AG04449 (cell line): ENCODE measurements at places on chromosomes 12 and 14.
A peak's percentile ranks its signal among the peaks of the same experiment; 100 is the strongest.

DNA sequence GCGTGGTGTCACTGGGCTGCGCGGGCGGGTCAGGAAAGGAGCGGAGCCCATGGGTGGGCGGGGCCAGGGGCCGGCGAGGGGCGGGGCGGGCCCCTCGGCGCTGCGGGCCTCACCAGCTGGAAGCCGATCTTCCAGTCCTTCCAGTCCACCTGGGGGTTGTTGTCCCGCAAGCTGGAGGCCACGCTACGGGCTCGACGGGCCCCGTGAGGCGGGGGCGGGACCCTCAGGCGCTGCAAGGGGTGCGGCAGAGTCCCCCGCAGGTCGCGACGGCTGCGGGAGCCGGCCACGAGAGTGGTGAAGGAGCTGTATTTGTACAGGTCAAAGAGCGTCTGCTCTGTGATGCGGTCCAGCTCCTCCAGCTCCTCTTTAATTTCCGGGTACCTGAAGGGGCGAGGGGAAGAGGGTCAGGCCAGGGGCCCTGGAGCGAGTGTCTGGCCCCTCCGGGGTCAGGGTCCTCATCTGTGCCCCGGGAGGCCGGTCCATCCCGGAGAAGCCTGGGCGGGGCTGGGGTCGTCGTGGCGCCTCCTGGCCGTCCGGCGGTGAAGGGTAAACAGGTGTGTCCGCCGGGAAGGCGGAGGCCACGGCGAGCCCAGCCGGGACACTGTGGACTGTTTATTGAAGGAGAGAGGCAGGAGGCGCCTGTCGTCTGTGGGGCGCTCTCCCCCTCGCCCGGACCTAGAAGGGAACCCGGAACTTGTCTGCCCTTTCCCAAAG, 11.9 kb downstream of the SCNN1A start:
- DNase-seq: no peak

DNA sequence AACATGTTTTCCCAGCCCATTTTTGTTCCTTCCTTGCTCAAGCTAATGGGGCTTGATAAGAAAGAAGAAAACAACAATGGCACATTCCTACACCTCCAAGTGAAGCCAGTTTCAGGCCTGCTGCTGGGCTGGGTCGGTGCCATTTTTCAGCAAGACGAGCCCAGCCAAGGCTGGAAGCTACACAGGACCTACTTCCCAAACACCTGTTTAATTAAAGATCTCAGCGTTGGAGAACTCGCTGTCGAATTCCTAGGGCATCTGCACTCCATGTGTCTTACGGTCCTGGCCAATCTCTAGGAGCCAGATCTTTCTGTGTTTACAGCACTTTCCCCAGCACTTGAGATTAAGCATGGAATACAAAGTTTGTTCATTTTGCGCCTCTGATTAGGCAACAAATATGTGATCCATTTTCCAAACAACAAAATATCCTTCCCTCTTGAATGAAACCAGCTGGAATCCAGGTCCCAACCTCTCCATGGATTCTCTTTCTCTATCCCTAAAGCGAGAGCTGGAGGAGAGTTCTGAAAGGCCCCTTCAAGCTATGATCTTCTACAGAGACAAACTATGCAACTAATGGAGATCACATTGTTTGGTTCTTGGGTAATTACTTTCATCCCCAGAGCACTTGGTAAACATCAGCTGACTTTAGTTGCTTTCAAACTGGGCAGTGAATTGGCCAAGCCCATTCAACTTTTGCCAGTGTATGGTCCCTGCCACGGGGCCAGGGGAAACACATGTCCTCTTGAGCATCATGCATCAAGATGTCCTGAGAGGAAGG, 34.3 kb upstream of the TC2N start:
- DNase-seq: no peak

DNA sequence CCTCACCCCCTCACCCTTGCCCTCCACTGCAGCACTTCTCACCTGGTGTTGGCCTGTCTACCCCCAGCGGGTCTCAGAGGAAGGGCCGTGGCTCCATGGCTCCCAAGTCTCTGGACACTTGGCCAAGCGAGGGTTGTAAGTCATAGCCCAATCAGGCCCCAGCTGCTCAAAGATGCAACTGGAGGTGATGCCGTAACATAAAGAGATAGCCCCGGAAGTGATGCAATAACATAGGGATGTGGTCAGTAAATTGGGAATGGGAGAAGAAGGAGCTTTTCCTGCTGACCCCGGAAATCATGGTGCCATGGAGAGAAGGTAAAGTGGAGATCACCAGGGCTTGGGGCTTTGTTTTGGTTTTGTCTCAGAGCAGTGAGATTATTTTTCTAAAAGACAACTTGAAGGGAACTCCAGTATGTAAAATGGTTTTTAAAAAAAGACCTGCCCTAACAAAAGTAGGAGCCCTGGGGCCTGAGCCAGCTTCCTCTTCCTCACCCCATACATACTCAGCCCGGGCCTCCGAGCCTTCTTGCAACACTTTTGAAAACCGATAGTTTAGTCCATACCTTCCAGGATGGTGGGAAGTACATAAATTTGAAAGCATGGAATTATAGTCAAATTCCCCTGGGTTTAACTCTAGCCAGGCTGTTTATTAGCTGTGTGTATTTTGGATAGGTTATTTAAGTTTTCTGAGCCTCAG, 212.5 kb downstream of the CRADD start:
- DNase-seq: no peak

DNA sequence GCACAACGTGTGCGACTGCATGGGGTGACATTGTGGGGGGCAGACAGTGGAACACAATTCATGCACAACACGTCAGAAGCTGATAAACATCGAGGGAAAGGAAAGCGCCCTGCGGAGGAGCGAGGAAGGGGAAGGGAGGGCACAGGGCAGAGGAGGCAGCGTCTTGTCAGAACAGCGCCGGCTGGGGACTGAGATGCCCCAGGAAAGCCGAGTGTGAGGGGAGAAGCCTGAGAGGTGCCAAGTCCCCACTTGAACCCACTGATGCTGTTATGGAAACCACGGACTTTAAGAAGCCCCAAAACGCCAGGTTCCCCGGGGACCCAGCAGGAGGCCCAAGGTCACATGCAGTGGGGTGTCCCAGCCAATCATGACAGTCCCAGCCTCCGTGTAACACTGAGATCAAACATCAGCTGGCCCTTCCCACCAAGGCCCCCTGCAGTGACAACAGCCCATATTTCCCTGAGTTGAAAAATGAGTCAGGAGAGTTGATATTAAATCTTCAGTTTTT, 70.0 kb downstream of the GALNT9 start:
- DNase-seq: no peak

- no peak for DNase-seq
Measured at GRCh38 chr12:1595690-1596347, 1.4 kb upstream of the FBXL14 start.

GRCh38 chr14:30638926-30639325, 16.8 kb downstream of the SCFD1 start:
- no peak for DNase-seq

DNA sequence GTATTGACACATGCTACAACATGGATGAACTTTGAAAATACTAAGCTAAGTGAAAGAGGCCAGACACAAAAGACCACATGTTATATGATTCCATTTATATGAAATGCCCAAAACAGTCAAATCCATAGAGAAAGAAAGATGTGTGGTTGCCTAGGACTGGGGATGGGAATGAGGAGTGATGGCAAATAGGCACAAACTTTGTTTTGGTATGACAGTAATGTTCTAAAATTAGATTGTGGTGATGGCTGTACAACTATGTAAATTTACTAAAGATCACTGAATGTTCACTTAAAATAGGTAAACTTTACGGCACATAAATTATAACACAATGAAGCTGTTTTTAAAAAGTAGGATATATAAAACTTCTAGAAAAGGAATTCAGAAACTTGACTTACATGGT, 41.7 kb downstream of the PPP1R13B start:
- no peak for DNase-seq

DNA sequence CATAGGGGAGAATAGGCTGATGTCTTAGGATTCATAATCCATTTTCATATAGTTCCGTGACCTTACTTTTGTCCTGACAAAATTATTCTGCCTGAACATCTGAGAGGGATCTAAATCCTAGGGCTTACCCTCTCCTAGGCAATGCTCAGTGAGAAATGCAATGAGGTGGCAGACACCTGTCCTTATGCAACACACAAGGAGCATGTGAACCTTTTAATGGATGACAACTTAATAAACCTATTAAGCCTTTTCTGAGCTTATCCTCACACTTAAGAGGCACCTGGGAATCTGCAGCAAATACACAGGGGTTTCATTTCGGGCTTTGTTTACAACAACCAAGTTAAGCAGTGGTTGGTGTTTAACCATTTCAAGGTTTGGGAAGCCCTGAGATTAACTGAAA, 24.6 kb downstream of the SINHCAF start:
- DNase-seq: no peak

DNA sequence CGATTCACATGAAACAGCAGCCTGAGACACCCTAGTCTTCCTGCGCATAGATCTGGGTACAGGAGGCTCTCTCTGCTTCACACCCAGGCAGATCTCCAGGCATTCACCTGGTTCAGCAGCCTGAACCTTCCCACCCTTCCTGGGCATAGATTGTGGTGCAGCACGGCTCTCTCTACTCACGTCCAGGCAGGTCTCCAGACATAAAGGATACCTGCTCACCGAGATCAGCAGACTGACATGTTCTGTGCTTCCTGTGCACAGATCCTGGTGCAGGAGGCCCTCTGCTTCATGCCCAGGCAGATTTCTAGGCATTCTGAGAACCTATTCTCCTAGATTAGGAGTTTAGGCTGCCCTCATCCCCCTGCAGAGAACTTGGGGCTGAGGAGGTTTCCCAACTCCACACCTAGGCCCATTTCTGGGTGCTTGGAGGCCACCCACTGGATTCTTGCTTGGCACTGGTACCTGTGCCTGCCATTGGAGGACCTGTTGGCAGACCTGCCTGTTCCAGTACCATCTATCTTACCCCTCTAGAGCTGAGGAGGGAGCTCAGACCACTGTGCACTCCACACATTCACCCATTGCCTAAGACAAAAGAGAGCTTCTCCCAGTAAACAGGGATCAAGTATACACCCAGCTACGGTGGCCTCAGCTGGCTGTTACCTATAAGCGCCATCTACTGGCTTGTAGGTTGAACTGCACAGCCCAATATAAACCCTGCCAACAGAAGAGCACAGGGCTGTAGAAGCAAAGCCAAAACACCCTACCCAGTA, 28.0 kb upstream of the GARIN6 start:
- DNase-seq: no peak

GRCh38 chr12:67269633-67270573, 745 bp downstream of the CAND1 start:
- DNase-seq: no peak

DNA sequence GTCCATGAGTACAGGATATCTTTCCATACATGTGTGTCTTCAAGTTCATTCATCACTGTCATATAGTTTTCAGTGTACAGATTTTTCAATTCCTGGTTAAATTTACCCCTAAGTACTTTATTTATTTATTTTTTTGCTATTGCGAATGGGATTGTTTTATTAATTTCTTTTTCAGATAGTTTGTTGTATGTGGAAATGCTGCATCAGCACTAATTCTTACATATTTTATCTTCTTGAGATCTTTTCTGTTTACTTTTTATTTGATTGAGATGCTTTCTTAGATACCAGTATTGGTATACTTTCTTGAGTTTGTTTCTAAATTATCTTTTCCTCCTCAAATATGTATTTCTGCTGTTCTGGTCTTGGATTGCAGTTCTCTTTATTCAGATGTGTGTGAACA, 148.9 kb downstream of the RGS6 start:
- no peak for DNase-seq

- no peak for DNase-seq
Measured at GRCh38 chr12:6106218-6106617, 18.3 kb downstream of the VWF start.

DNA sequence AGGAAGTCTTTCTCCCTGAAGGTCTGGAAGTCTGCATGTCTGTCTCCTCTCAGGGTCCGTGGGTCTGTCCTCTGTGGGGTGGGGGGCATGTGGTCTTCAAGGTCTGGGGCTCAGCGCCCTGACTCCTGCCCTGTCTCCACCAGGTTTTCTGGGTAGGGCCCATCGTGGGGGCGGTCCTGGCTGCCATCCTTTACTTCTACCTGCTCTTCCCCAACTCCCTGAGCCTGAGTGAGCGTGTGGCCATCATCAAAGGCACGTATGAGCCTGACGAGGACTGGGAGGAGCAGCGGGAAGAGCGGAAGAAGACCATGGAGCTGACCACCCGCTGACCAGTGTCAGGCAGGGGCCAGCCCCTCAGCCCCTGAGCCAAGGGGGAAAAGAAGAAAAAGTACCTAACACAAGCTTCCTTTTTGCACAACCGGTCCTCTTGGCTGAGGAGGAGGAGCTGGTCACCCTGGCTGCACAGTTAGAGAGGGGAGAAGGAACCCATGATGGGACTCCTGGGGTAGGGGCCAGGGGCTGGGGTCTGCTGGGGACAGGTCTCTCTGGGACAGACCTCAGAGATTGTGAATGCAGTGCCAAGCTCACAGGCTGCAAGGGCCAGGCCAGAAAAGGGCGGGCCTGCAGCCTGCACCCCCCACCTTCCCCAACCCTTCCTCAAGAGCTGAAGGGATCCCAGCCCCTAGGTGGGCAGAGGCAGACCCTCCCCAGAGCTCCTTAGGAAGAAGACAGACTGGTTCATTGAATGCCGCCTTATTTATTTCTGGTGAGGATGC, 3.4 kb downstream of the AQP5 start:
- DNase-seq: no peak

DNA sequence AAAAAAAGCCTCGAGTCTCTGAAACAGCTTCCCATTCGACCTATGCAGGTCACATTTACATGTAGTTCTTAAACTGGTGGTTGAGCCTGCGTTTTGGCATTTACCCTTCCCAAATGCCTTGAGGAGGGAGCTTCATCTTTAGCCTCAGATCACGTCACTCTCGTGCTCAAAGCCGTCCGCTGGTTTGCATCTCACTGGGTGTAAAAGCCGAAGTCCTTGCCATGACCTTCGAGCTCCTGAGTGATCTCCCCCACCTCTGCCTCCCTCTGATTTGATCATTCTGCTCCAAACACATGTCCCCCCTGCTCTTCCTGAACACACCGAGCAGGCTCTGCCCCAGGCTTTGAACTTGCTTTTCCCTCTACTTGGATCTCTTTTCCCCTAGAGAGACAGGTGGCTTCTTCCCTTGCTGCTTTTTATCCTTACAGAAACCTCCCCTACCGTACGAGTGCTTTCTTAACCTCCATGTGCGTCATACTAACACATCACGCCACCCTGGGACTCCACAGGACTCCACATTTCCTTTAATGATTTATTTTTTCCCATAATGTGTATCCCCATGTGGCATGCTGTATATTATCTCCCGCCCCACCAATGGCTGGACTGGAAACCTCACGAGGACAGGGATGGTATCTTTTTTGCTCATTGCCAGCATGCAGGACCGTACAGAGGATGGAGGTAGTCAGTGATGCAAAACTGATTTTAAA, 610.7 kb downstream of the VRK1 start:
- DNase-seq: no peak

GRCh38 chr12:67613040-67613439, 35.5 kb upstream of the DYRK2 start:
- DNase-seq: no peak

GRCh38 chr12:53770281-53770680, 18.5 kb upstream of the CISTR start:
- peak; percentile 90 for DNase-seq

GRCh38 chr12:82682326-82682725, 4.4 kb upstream of the TMTC2 start:
- DNase-seq: no peak

GRCh38 chr14:91946622-91947474, 646 bp downstream of the FBLN5 start:
- DNase-seq: no peak

GRCh38 chr12:51383269-51383905, 7.8 kb downstream of the GALNT6 start:
- DNase-seq: no peak
